ENCODE measurements at places on chromosomes 2 and 18.

DNA sequence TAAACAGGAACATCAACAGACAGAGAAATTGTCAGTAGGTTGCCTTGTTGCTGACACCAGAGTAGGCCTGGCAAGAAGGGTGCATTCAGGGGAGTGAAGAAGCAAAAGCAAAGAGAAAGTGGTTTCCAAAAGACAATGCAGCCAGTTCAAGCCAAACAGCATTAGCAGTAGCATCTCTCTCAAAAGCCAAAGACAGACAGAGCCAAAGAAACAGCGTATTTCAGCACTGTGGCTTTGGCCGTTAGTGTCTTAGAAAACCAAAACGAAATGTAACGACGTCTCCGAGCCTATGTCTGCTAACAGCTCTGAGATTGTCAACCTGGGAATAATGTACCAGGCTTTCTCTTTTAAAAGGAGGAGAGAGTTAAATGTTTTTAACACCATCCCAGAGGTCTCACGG, 178.6 kb downstream of the NRP2 start:
- H3K4me3 ChIP-seq, result no peak overlapping the region
- peaks cover 2% of the 10 kb centered on the region for H3K4me1 ChIP-seq
- no peak for DNase-seq
- H3K27me3 ChIP-seq, result no peaks in the 10 kb centered on the region

DNA sequence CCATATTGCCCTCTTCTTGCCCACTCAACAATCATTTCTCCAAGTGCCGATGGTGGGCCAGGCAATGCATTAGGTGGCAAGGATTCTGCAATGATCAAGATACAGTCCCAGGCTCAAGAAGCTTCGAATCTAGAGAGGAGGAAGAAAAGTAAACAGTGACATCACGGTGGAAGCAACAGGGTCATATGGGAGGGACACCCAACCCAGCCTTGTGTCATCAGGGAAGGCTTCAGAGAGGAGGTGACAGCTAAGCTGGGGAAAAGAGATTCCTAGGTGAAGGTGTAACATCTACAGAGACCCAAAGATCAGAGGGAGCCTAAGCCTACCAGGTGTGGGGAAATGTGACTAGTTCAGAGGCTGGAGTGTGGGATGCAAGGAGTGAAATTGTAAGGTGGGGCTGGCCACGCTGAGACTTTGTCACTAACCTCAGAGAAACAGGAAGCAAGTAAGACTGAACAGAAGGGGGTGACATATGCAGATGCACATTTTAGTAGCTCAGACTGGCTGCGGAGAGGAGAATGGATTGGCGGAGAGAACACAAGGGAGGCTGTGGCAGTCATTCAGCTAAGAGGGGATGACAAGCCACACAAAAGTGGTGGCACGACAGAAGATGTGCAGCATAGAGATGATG, 104.9 kb downstream of the ANKRD44 start:
- no peak overlapping the region for H3K4me3 ChIP-seq
- H3K27ac ChIP-seq, result no peak overlapping the region
- no peaks in the 10 kb centered on the region for H3K27me3 ChIP-seq
- DNase-seq, result no peak

GRCh38 chr2:216687646-216688045, 7.7 kb downstream of the IGFBP5 start:
- no peak for DNase-seq
- no peak overlapping the region for H3K27ac ChIP-seq
- no peaks in the 10 kb centered on the region for H3K27me3 ChIP-seq
- peaks cover 71% of the 10 kb centered on the region for H3K36me3 ChIP-seq
- peaks cover 16% of the 10 kb centered on the region for H3K4me1 ChIP-seq

DNA sequence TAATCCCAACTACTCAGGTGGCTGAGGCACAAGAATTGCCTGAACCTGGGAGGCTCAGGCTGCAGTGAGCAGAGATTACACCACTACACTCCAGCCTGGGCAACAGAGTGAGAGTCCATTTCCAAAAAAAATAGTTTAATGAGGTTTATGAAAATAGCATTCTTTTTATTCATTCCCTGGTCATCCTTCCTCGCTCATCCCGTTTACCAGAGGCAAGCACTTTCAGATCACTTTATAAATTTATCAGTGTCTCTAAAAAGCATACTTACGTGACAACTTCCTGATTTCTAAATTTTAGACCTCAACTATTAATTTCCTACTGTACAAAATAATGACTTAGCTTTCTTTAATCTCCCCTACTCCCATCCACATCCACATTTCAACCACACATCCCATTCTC, 864.8 kb downstream of the EPHA4 start:
- no peaks in the 10 kb centered on the region for H3K27me3 ChIP-seq
- DNase-seq, result no peak
- no peak overlapping the region for H3K27ac ChIP-seq
- no peaks in the 10 kb centered on the region for H3K36me3 ChIP-seq
- H3K4me1 ChIP-seq, result peaks cover 12% of the 10 kb centered on the region

- H3K27ac ChIP-seq, result no peak overlapping the region
- no peak for DNase-seq
- peaks cover 11% of the 10 kb centered on the region for H3K4me1 ChIP-seq
These were observed 96.6 kb downstream of the CPO start for GRCh38 chr2:207035875-207036274.

DNA sequence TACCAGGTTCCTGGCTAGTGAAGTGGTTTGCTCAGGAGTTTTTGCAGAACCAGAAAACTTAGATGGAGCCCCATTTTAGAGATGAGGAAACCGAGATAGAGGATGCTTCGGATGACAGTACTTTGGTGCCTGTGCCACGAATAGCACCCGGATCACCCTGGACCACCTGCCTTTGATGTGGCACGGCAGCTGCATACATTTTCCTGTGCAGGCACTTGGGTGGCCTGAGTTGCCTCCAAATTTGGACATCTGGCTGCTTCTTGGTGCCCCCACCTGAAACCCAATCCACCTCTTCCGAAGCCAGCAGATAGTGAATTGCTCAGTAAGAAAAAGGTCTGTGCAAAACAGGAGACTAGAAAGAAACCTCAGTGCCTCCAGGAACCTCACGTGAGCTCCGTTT, 140.6 kb upstream of the ID2 start:
- peaks cover 7% of the 10 kb centered on the region for H3K4me1 ChIP-seq
- H3K4me3 ChIP-seq, result no peak overlapping the region
- DNase-seq, result no peak
- no peaks in the 10 kb centered on the region for H3K27me3 ChIP-seq
- H3K27ac ChIP-seq, result no peak overlapping the region

DNA sequence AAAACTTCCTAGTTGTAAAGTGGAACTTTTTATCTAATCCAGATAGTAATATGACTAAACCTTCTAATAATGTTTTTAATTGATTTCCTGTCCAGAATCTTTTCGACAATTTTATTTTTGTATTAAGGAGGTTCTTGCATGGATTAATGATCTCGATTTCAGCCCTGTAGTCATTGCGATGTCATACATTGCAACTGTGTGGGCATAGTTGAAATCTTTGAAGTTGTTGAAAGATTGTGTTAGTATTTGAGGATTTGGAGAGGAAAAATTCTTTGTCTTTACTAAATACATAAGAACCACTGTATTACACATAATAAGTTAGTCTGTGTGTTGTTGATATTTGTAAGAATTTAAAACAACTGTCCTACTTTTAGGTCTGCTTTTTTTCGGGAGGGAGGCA, 31.1 kb downstream of the ACSL3 start:
- no peak overlapping the region for H3K27ac ChIP-seq
- peaks cover 38% of the 10 kb centered on the region for H3K36me3 ChIP-seq
- no peaks in the 10 kb centered on the region for H3K27me3 ChIP-seq
- H3K4me3 ChIP-seq, result no peak overlapping the region
- H3K4me1 ChIP-seq, result no peaks in the 10 kb centered on the region

GRCh38 chr2:229175497-229175863, 95.6 kb downstream of the PID1 start:
- no peak overlapping the region for H3K27ac ChIP-seq
- H3K4me3 ChIP-seq, result no peak overlapping the region
- no peaks in the 10 kb centered on the region for H3K27me3 ChIP-seq
- no peaks in the 10 kb centered on the region for H3K36me3 ChIP-seq
- H3K4me1 ChIP-seq, result no peaks in the 10 kb centered on the region
- no peak for DNase-seq

GRCh38 chr18:56975276-56975675, 171.6 kb upstream of the BOD1L2 start:
- H3K27ac ChIP-seq, result no peak overlapping the region
- no peaks in the 10 kb centered on the region for H3K36me3 ChIP-seq
- no peaks in the 10 kb centered on the region for H3K4me1 ChIP-seq
- no peak overlapping the region for H3K4me3 ChIP-seq

DNA sequence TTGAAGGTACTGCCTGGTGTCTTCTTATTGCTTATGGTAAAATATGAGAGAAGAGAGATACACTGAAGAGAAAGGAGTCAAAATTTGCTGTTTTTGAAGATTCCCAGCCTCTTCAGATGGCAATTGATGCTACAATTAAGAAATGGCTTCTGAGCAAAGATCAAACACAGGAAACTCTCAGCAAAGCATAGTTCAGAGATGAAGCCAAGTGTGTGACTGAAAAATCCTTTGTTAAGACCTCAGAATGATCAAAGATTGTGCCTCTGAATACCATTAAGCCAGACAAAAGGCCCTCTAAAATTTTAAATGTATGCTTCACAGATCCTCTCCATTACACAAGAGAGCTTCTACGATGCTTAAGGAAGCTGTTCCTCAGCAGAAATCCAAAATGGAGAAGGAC, 216.3 kb downstream of the UXS1 start:
- H3K27ac ChIP-seq, result no peak overlapping the region
- no peaks in the 10 kb centered on the region for H3K4me1 ChIP-seq
- DNase-seq, result no peak
- no peak overlapping the region for H3K4me3 ChIP-seq

DNA sequence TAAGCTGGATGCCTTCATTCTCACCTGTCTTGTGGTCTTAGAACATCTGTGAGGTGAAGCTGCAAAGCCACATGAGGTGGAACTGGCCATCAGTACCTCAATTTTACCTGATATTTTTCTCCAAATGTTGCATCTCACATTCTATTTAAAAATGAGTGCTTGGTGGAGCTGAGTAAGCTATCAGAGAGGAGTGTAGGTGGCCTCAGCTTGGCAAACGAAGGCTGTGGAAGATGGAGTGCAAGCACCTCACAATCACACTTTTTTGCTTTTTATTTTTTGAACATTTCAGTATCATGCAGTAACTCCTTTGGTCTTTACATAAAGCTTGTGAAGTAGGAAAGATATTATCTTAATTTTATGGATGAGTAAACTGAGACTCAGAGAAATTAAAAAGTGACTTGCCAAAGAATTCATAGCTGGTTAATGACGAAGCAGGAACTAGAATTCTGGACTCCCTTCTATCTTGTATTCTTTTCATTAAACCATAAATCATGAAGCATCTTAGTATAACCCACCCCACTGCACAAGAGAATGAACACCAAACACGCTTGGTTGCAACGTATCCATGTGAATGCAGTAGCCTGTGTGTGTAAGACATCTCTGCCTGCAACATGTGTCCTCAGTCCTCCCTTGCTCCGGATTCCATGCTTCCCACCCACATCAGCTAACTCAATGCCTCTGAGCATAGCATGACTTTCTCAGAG, 27.2 kb downstream of the C2orf49 start:
- peaks cover 20% of the 10 kb centered on the region for H3K36me3 ChIP-seq
- H3K27ac ChIP-seq, result no peak overlapping the region
- H3K4me3 ChIP-seq, result no peak overlapping the region

DNA sequence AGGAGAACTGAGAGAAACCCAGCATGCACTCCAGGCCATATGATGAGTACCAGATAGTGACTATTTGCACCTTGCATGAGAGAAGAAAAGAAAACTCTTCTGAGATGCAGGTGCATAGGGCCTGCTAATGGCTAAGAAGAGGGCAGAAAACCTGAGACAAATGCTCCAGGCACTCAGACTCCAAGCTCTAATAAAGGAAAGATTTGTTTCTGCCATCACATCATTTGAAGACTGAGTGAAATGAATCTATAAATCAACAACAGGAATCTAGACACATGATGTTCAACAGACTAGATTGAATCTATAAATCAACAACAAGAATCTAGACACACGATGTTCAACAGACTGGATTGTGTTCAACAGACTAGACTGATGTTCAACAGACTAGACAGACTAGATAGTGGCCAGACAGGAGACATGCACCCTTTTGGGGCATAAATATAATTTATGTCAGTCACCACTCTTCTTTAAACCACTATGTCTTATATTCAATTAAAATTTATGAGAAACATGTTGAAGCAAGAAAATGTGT, 482.7 kb upstream of the UBE2E3 start:
- DNase-seq, result no peak
- no peaks in the 10 kb centered on the region for H3K4me1 ChIP-seq
- no peaks in the 10 kb centered on the region for H3K36me3 ChIP-seq

DNA sequence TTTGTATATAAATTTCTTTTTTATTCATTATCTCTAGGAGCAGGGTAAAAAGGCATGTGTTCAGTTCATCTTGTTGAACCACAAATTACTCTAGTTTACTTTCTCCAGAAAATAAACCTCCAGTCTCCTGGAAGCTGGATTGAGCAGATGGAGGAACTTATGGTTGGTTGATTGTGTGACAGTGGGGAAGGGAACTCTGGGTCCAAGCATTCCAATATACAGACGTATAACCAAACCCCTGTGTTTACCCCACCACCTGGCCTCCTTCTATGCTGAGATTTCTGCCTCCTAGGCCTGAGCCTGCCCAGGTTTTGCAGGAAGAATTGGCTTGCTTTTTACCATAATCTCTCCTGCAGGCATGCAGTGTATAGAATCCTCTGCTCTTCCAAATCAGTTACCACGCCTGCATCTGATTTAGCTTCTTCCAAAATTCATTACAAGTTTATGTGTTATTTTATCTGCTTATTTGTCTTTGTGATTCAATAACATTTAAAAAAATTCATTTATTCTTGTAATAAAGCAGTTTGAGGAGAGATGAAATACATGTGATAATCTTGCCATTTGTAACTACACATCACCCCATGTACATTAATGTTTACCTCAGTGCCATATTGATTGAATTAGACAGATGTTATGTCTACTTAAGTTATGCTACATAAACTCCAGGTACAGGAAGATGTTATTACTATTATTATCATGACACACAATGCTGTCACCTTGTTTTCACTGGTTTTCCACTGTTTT, 2.5 kb upstream of the RAB27B start:
- DNase-seq, result no peak
- H3K4me1 ChIP-seq, result peaks cover 4% of the 10 kb centered on the region
- H3K36me3 ChIP-seq, result no peaks in the 10 kb centered on the region
- H3K27me3 ChIP-seq, result no peaks in the 10 kb centered on the region
- H3K27ac ChIP-seq, result no peak overlapping the region

- H3K27me3 ChIP-seq, result no peaks in the 10 kb centered on the region
- H3K36me3 ChIP-seq, result no peaks in the 10 kb centered on the region
- no peak overlapping the region for H3K27ac ChIP-seq
These were observed 17.4 kb upstream of the RMDN2 start for GRCh38 chr2:37907501-37908225.

GRCh38 chr2:64327510-64328414, 126.2 kb upstream of the LGALSL start:
- no peak overlapping the region for H3K4me3 ChIP-seq
- H3K27me3 ChIP-seq, result no peaks in the 10 kb centered on the region
- no peaks in the 10 kb centered on the region for H3K36me3 ChIP-seq
- no peak overlapping the region for H3K27ac ChIP-seq
- DNase-seq, result no peak
- peaks cover 16% of the 10 kb centered on the region for H3K4me1 ChIP-seq
